ENCODE measurements at places on chromosomes 12 and 14.

- no peak for DNase-seq
Observed at GRCh38 chr12:77343291-77343690, 277.9 kb upstream of the E2F7 start.

GRCh38 chr12:118417942-118418341 lies 41.6 kb downstream of the SUDS3 start:
- DNase-seq, result no peak

GRCh38 chr12:13546231-13546630 lies 349.7 kb downstream of the EMP1 start:
- DNase-seq, result no peak

DNA sequence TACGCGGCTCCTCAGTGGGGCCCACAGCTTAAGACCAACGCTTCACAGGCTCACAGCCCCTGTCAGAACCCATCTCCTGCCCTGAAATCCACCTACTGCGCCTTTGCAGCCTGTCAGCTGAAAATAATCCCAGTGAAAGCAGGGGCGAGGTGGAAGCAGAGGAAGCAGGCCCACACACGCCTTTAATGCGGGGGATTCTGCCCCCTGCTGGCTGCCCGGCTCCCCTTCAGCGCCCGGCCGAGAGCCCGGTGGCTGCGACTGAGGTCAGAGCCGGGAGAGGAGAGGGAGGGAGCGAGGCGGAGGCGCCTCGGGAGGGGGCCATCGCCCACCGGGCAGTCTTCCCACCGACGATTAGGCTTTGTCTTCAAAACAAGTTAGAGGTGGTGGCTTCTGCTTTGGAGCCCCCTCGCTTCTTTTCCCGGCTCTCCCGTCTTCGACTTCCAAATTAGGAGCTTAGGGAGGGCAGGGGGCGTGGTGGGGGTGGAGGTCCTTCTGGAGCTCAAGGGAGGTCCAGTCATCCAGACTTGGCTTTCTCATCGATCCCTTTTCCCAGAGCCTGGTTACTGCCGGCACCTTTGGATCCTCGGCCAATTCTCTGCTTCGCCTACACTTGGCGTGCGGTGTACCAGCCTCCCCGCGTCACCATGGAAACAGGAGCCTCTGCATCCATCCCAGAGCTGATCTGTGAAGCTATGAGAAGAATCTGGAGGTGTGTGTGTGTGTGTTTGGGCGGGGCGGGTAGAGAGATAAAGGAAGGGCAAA lies 25.2 kb upstream of the RND1 start:
- peak; percentile 59 for DNase-seq

DNA sequence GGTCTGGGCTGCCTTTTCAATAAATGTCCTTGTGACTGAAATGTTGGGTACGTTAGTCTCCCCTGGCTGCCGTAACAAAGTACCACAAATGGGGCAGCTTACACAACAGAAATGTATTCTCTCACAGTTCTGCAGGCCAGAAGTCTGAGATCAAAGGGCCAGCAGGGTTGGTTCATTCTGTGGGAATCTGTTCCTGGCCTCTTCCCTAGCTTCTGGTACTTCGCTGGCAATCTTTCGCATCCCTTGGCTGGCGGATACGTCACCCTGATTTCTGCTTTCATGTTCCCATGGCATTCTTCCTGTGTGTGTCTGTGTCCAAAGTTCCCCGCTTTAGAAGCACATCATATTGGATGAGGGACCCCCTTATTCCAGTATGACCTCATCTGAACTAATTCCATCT lies 95.8 kb upstream of the NCOR2 start:
- no peak for DNase-seq

- no peak for DNase-seq
Observed at GRCh38 chr12:43015090-43015737, 425.7 kb upstream of the PRICKLE1 start.

GRCh38 chr12:112887550-112887949 lies 19.2 kb upstream of the OAS1 start:
- DNase-seq, result no peak

GRCh38 chr12:62813031-62813829 lies 121.7 kb downstream of the PPM1H start:
- no peak for DNase-seq

DNA sequence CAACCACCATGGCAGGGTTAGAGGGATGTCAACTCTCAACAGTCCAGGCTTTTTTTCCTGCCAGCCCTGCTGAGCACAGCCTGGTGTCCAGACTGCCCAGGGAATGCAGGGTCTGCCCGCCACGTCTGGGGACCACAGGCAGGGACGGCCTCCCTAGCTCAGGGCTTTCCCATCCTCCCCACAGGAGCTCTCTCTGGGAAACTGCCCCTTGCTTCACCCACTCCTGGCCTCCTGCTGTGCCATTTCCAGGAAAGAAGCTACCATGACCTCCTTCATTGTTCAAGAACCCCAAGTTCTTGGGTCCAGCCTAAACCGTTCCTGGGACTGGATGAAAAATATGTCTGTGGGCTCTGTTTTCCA lies 4.8 kb downstream of the SCNN1A start:
- DNase-seq, result no peak

DNA sequence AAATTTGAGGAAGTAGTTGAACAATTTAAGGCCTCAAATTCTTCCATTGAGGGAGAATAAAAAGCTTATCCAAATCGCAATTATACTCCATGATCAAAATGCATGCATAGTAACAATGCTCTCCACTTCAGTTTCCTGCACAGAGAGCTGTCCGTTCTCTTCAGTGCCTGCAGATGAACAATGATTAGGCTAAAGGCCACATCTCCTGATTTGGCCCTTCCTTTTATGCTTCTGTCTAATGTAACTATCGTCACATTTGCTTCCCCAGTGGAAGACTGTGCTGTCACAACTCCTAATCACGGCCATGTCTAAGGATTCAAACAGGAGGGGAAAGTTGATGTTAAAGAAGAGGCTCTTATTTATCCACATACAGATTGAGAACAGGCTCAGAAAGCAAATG lies 113.6 kb upstream of the NPAS3 start:
- DNase-seq, result no peak

DNA sequence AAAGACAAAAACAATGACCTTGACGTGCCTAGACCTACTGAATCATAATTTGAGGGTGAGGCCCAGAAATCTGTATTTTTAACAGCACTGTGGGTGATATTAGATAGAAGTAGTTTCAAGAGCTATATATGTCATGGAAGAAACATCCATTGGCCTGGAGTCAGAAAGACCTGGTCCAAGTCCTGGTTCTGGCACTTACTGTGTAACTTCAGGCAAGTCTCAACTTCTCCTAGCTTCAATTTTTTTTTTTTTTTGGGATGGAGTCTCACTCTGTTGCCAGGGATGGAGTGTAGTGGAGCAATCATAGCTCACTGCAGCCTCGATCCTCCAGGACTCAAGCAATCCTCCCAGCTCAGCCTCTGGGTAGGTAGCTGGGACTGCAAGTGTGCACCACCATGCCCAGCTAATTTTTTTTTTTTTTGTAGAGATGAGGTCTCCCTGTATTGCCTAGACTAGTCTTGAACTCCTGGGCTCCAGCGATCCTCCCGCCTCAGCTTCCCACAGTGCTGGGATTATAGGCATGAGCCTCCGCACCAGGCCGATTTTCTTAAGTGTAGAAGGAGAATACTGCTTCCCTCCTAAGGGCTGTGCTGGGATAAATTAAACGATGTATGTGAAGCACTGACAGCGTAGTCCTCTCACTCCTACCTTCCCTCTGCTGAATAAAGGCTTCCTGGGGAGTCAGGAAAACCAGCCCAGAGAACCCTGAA lies 14.3 kb upstream of the GPX2 start:
- no peak for DNase-seq

DNA sequence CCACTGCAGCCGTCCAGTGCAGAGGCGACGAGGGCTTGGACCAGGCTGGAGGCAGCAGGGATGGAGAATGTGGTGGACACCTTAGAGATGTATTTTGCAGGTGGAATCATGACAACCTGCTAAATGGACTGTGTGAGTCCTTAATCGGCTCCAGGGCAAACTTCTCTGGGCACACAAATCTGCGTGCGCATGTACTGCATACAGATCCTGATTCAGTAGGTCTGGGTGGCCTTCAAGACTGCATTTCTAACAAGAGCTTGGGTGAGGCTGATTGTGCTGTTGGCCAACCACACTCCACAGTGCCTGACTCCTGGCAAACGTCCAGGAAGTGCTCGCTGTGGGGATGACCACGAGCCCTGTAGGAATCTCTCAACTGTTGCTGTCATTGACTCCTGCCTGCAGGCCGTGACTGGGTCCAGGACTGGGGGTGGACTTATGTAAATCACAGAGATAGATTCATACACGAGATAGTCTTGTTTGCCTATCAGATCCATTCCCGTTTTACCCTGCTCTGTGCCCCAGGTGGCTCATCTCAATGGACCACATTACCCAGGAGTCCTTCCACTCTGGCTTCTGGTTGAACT lies 27.2 kb downstream of the JDP2 start:
- no peak for DNase-seq

- DNase-seq, result no peak
Observed at GRCh38 chr12:123891011-123891410, 81.6 kb downstream of the CCDC92 start.

DNA sequence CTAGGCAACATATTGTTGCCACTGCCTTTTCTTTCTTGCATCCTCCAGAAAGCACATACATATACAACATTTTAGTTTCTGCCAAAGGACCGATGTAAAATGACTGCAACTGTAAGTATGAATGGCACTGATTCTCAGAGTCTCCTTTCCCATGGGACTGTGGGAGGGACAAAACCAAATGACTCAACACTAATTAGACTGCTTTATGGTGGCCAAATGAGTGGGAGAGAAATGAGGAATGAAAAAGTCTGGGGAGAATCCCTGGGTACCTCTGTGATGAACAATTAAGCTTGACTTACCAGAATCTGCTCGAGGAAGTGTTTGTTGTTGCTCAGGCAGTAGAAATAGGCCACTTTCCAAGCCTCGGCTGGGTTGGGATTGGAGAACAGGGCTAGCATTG lies 10.1 kb downstream of the ZFYVE26 start:
- no peak for DNase-seq

- DNase-seq, result peak; percentile 29
Observed at GRCh38 chr12:25155022-25155576, 39.9 kb downstream of the DNAI7 start.

- DNase-seq, result peak; percentile 92
Observed at GRCh38 chr14:66495218-66496098, 9.3 kb downstream of the CCDC196 start.

DNA sequence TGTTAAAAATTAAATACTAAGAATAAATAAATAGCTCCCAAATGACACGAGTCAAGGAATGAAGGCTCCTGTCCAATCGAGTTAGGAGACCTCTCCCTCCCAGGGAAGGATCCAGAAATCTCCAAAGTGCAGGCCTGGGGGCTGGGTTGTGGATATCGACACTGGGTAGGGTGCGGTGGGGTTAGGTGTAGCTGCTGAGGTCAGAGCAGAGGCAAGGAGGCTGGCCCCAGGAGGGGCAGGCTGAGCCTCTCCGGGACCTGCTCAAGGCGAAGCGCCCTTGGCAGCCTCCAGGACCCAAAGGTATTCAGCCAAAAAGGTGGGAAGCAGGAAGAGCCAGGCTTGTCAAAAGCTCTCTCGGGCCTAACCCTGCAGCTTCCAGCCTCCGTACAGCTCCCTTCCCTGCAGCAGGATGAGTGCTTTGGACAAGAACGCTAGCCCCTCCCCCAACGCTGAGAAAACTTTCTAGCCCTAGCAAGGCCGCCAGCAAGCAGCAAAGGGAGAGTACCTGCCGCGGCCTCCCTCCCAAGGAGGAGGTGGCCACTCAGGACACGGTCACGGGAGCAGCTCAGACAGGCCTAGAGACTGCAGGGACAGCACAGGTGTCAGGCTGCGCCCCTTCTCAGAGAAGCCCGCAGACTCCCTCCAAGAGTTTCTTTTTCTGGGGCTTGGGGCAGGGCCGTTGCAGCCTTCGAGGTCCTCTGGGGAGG lies 3.7 kb upstream of the PNMA1 start:
- no peak for DNase-seq

DNA sequence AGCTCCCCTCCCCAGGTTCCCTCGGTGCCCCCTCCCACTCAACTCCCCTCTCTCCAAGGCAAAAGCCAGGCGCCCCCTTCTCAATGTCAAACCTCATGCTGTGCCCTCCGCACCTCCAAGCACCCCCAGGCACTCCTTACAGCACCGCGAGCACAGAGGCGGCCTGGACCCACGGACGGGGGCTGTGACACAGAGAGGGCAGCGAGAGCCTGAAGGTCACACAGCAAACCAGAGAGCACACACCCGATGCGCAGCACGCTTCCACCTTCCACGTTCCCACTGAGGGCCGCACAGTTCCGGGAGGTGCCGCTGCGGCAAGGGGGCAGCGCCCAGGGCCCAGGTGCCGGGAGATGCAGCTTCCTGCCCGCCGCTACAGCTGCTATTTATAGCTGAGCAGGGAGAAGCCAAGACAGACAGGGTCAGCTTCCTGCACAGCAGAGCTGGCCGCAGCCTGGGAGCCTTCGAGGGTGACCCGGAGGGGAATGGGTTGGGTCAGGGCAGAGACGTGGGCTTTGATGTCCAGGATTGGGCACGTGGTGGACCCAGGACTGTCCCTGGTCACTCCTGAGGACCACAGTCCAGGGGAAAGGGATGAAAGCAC lies 12.9 kb downstream of the NCOR2 start:
- DNase-seq, result no peak
